ENCODE measurements at places on chromosomes 11 and 22.
A peak's percentile ranks its signal among the peaks of the same experiment; 100 is the strongest.

GRCh38 chr11:26806219-26806618, 84.4 kb upstream of the SLC5A12 start:
- DNase-seq: no peak

DNA sequence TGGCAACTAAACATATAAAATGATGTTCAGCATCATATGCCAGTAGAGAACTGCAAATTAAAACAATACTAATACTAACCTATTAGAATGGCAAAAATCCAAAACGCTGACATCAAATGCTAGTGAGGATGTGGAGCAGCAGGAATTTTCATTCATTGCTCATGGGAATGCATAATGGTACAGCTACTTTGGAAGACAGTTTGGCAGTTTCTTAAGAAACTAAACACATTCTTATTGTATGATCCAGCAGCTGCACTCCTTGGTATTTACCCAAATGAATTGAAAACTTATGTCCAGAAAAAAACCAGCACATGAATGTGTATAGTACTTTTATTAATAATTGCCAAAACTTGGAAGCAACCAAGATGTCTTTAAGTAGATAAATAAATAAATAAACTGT, 258.0 kb downstream of the TENM4 start:
- no peak for DNase-seq

- DNase-seq: no peak
These were observed 8.5 kb downstream of the BIK start for GRCh38 chr22:43118953-43119458.

DNA sequence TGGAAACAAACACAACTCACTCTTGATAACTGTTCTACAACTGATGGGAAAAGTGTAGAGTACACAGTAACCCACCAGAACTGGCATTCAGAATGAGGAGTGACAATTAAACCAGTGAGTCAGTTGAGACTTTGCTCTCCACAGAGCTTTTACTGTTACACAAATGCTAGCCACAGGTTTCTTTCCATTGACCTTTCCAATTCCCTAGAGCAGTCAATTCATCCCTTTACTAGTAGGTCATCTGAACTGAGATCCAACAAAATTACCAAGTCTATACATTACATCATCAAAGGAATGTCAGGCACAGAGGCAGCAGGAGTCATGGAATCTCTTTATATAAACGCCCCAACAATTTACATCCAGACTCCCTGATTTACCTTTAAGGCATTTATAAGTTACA, 65.9 kb downstream of the PHF21A start:
- no peak for DNase-seq

GRCh38 chr11:116062490-116063171, 558.4 kb upstream of the CADM1 start:
- DNase-seq: no peak

GRCh38 chr11:12629601-12630313, 44.5 kb upstream of the TEAD1 start:
- DNase-seq: no peak

DNA sequence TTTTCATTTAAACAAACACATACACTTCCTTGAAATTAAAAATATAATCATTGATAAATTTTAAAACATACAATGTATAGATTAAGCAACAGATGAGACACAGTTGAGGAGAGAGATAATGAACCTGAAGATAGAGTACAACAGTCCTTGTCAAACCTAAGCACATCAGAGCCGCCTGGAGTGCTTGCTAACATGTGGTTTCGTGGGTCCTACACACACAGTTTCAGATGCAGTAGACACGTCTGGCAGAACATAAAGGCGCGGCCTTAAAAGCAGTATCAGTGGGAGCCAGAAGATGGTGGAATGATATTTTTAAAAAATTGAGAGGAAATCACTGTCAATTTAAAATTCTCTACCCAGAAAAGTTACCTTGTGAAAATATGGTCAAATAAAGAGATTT, 134.4 kb downstream of the MPPED1 start:
- DNase-seq: no peak

- no peak for DNase-seq
These were observed 83.9 kb upstream of the TIMP3 start for GRCh38 chr22:32717337-32718240.

DNA sequence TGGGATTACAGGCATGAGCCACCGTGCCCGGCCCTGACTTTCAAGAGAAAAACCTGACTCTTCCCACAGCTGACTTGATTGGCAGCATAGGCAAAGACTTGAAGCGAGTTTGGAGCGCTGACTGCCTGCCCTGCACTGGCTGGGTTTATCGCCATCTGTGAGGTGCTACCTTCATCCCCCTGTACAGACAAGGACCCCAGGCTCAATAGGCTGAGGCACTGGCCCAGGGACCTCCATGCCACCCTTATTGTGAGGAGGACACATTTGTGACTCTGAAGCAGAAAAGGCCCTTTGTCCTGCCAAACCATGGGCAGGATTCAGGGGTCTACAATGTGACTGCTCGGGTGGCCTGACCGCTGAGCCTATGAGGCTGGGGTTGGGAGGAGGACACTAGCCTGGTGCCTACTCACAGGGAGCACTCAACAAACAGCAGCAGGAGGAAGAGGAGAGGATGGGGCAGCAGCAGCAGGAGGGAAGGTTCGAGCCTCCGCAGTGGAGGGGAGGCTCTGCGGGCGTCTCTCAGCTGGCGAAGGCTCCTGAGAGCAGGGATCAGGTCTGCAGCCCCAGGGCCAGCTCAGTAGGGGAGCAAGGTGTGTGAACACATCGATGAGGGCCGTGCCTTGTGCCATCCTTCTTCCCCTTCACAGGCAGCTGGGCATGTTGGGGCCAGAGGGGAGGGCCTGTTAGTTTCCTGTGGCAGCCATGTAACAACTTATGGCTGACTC, 72.9 kb upstream of the WNT7B start:
- DNase-seq: no peak

DNA sequence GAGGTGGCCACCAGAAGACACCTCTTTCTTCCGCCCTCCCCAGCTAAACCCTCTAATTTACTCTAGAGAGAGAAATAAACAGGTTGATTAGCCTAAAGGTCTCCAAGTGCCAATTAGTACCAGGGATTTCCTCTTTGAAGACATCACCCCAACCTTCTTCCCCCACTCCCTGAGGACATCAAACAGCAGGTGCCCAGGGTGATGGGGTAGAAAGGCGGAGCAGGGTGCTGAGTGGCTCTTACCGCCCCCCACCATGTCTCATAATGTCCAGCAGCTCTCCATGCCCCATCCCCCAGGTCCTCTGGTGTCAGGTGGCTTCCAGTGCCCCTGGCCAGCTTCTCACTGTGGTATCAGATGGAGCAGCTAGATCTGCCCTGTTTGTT, 5.3 kb upstream of the GNAZ start:
- no peak for DNase-seq

GRCh38 chr11:128745311-128746136, 51.7 kb downstream of the FLI1 start:
- no peak for DNase-seq

- DNase-seq: no peak
These were observed 20.6 kb downstream of the MORC2 start for GRCh38 chr22:30947816-30948454.

GRCh38 chr11:110793556-110793955, 81.3 kb upstream of the ARHGAP20 start:
- DNase-seq: no peak

GRCh38 chr11:13762718-13763117, 94.2 kb downstream of the FAR1 start:
- no peak for DNase-seq

DNA sequence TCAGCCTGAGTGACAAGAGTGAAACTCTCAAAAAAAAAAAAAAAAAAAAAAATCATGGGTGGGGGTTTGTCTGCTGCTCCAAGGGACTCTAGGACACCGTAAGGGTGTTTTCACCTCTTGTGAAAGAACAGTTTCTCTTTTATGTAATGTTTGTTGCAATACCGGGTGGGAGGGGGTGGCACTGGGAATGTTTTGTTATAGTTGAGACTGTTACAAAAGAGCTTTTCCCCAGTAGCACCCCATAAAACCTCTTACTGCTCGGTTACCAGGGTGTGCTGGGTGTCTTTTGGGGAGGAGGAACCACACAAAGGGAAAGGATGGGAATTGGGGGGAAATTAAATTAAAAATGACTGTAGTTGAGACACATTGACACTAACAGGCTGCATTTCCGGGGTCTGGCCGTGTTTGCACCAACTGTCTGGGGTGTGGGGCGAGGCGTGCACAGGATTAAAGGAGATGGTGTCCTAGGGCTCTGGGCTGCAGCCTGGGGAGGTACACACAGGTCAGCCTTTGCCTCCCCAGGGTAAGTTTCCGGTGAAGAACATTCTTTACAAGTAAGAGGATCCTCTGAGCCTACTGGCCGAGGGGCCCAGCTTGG, 1.6 kb downstream of the NFAM1 start:
- DNase-seq: no peak

DNA sequence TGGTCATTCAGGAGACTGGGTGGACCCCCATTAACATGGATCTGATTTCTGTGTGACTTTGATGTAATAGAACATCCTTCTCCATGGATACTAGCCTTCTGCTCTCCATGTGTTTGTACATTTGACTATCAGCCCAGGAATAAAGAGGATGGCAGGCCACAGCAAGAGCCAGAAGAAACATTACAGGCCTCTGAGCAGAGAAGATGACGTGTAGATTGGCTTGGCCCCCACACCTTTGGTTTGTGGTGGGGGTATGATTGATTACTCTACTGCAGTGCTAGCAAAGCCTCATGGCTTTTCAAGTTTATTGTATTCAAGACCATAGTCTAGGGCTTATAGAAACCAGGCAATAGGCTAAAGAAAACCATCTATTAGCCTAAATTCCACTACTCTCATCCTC, 77.0 kb downstream of the GRAMD1B start:
- DNase-seq: no peak

- DNase-seq: no peak
These were observed 91.7 kb upstream of the SHISAL1 start for GRCh38 chr22:44404341-44405020.

- DNase-seq: no peak
These were observed 5.7 kb downstream of the FTH1 start for GRCh38 chr11:61961570-61962212.

DNA sequence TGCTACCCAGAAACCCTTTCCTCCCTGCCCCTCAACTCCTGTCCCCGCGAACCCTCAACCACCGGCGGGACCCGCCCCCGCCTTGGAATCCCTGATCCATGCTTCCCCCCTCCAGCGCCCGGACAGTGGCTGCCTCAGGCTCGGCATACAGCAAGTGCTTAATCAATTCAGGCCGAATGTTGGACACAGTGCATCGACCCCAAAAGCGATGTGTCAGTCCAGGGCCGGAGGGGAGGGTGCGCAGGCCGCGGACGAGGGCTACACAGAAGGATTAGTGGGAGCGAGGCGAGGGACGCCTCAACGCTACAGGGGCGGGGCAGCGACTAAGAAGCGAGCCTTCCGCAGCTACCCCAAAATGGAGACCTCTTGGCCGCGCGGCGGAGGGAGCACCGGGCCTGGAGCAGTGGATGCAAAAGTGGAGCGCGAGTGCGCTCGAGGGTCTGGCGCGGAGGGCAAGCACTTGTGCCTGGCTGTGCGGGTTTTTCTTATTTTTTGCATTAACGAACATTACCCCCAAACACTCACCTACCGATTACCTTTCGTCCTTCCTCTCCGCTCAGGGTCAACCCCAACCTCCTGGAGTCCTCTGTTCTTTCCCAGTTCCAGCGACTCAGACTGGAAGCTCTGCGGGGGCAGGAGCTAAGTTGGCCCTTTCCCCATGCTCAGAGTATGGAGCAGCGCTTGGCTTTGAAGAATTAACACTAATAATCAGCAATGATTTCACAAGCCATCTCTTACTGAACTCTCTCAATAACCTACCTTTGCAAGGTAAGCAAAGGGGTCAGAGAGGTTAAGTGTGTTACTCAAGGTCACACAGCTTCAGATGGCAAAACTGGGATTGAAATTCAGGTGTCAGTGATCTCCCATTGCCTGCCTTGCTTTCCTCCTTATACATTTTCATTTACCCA, 30.0 kb upstream of the WNT11 start:
- DNase-seq: peak; percentile 46

GRCh38 chr11:20113149-20113438, 47.2 kb downstream of the DBX1 start:
- no peak for DNase-seq

- peak; percentile 15 for DNase-seq
These were observed 580 bp downstream of the DTX4 start for GRCh38 chr11:59172345-59173079.

GRCh38 chr11:104665641-104666040, 232.6 kb downstream of the CASP12 start:
- no peak for DNase-seq

GRCh38 chr11:120061036-120061760, 76.7 kb downstream of the TRIM29 start:
- DNase-seq: no peak

GRCh38 chr22:28142361-28142961, 223.4 kb upstream of the PITPNB start:
- DNase-seq: no peak

- no peak for DNase-seq
These were observed 99.5 kb downstream of the CCDC81 start for GRCh38 chr11:86473991-86474833.

GRCh38 chr11:78048561-78048960, 15.1 kb upstream of the THRSP start:
- no peak for DNase-seq

DNA sequence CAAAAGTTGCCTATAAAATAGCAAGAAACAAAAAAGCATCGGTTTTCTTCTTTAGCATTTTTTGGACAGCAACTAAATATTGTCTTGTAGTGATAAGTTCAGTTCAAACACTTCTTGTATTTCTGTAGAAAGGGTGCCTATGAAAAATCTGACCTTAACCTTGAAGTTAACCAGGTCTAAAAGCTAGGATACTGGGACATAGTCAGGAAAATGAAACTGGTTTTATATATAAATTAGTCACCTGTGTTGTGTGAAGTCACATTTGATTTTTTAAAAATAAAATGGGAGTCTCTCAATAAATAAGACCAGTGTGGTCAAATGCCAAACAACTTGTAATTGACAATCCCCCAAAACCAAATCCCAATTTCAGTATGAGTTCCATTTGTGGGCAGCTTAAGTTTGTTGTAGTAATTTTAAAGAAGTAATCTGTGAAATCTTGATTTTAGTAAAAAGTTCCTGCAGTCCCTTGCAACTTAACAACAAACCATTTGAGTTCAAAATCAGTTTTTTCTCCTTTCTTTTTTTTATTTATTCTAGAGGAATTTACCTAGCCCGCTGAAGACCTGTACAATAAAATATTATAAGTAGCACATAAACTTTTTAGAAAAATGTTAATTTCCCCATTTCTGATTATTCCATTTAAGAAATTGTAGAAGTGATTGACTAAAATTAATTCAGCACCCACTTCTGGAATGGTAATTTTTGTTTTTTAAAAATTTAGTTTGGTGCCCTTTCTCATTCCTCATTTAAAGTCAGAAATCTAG, 84.5 kb upstream of the PPARA start:
- no peak for DNase-seq

- DNase-seq: no peak
These were observed 119.1 kb downstream of the NAT10 start for GRCh38 chr11:34224434-34224966.

- DNase-seq: no peak
These were observed 25.3 kb downstream of the OTOG start for GRCh38 chr11:17572359-17572690.

DNA sequence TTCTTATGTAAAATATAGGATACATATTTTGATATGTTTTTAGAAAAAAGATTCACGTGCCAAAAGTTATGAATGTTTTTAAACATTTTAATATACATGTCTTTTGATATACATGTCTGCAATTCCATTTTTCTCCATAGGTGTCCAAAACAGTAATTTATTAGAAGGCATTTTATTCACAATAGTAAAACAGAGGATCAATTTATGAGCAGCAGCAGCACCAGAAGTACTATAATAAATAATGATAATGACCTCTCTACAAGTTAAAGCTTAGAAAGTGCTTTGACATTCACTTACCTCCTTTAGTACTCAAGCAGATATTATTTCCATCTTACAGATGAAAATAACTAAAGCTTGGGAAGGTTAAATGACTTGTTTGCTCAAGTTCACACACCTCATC, 96.7 kb upstream of the DBX1 start:
- no peak for DNase-seq
